WERI-Rb-1 (cell line): ENCODE measurements at places on chromosomes 4 and X.

DNA sequence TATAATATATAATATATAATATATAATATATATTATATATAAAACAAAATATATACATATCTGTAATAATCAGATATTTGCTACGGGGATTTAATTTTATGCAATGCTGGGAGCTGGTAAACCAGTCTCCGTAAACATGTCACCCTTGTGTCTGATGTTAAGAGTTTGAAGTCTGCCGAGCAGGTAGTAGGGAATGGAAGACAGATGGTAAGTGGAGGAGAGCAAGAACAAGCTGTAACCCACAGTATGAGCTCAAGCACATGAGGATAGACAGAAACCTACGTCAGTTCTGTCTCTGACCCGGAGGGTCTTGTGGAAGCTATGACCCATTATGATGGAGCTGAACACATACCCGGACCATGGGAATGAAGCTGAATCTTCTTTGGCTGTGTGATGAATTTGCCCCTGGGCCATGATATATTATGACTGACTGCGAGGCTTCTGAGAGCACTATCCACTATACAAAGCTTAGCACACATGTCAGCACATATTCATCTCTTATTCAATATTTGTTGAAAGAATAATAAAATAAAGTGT, 46.2 kb downstream of the TIGD2 start:
- DNase-seq, result no peak

DNA sequence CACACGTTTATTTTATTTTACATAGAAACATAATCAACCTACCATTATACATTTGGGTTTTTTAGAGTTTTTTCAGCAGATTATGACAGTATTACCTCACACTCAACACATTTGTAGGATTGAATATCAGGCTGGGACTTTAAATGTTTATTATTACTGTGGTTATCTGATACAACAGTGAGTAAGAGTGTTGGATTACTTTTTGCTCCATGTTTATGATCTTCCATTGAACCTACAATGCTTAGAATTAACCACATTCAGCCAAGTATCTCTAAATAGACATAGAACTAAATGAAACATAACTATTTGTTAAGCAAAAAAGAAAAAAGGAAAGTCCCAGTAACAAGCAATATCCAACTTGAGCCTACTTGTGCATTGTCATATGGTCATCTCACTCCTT, 607.4 kb upstream of the PITX2 start:
- DNase-seq, result no peak

DNA sequence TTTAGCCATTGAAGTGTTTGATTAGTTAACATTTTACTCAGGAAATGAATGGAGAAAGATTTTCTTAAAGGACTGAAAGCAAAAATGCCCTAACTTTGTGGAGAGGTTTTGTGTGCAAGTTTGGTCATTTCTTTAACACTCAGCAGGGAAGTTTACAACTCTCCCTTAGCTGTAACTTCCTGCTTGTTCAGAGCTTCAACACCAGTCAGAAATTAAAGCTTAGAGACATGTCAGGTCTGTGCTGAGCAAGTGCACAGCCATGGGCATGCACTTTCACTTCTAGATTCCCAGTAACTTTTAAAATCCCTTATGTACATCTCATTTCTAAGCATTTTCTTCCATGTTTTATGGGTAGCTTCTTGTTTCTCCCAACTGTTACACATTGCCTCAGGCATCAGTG, 326.0 kb downstream of the ACTRT1 start:
- DNase-seq, result no peak

- DNase-seq, result peak; percentile 75
Measured at GRCh38 chr4:7650606-7651385, 216.1 kb upstream of the PSAPL1 start.

DNA sequence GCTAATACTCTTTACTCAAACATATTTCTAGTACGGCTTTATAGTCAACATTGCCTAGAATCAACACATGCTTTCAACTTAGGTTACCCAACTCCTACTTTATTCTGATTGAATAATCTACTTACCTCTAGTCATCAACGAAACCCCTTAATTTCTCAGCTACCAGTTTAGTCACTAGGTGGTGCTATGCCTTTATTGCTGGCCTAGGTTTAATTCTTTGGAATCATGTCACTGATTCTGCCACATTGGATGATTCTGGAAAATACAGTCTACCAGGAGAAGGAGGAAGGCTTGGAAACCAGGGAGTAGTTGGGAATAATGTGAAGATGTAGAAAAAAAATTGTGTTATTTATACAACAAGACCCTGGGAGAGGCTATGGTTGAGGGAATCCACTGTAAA, 167.7 kb downstream of the DCAF12L2 start:
- no peak for DNase-seq

- no peak for DNase-seq
Measured at GRCh38 chrX:34557733-34558132, 99.4 kb downstream of the TMEM47 start.

- no peak for DNase-seq
Measured at GRCh38 chr4:998096-998691, 5.0 kb upstream of the SLC26A1 start.

DNA sequence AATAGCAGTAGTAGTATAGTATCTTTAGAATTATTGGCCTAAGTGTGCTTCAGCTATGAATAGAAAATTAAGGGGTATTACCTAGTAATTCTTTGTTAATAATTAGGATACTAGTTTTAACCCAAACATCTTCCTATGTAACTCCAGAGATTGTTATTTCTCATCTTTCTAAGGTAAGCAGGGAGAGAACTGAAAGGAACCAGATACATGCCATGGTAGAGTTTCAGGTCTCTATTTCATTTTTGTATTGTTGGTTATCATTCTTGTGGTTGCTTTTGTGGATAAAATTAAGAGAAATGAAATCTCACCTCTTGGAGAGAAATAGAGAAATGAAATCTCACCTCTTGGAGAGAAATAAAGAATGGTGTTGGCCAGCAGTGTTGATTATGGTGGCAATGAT, 597.1 kb upstream of the CT83 start:
- DNase-seq, result no peak

- no peak for DNase-seq
Measured at GRCh38 chr4:53361451-53361850, 4.4 kb downstream of the SCFD2 start.

DNA sequence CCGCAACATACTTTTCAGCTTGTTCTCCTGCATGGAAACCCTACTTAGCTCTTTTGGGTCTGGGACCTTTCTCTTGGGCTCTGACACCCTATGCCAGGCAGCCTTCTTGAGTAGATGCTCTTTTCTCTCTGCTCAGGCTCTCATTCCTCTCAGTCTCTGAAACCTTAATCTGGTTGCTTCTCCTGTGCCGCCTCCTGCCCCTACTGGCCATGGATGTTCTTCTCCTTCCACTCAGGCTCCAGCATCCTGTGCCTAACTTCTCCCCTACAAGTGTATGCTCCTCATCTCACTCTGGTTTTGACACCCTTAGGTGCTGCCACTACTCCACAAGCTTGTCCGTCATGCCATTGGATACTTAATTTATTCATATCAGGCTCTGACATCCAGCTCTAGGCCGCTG, 15.2 kb downstream of the BLTP1 start:
- DNase-seq, result no peak

DNA sequence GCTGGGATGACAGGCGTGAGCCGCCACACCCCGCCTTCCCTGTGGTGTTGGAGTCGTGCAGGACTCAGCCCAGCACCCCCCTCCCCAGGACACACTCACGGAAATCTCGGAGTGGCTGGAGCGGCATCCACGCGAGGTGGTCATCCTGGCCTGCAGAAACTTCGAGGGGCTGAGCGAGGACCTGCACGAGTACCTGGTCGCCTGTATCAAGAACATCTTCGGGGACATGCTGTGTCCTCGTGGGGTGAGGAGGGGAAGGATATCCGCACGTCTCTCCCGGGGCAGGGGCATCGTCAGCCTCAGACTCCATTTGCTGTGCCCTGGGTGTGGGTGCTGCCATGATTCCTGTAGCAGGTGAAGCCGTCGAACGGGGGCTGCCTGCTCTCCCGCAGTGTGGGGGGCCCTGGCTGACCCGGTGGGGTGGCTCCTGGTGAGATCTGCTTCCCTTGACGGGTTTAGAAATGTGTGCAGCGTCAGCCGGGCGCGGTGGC, 10.3 kb downstream of the PLCXD1 start:
- peak; percentile 3 for DNase-seq

DNA sequence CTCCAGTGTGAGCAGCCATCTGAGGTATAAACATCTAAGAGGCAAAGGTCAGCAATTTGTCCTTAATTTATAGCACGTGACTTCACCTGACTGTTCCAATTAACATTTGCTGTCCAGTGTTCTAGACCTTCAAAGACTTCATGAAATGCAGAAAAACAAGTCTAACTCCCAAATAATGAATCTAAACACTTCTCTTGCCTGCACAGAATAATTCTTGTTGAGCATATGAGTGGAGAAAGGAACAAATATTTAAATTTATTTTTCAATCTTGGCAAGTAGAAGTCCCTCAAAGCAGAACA, 12.0 kb downstream of the RFC1 start:
- DNase-seq, result no peak

GRCh38 chrX:80578517-80579105, 158.4 kb downstream of the TENT5D start:
- no peak for DNase-seq

DNA sequence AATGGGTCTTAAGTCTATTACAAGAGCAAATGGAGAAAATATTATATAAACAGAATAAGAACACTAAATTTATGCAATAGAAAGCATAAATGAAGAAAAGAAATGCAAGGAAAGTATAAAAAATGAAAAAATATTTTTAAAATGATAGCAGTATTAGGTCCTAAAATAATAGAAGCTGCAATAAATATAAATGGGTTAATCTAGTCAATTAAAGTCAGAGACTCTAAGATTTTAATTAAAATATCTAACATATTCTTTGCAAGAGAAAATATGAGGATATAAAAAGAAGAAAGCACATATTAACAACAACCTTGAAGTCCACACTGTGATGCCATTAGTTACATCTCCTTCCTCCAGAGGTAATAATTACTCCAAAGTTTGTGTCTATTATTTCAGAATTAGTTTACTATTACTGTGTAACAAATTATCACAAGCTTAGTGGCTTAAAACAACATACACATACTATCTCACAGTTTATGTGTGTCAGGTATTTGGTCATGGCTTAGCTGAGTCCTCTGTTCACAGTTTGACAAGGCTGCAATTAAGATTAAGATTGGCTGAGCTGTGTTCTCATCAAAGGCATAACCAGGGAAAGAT, 174.9 kb downstream of the NAA11 start:
- no peak for DNase-seq

DNA sequence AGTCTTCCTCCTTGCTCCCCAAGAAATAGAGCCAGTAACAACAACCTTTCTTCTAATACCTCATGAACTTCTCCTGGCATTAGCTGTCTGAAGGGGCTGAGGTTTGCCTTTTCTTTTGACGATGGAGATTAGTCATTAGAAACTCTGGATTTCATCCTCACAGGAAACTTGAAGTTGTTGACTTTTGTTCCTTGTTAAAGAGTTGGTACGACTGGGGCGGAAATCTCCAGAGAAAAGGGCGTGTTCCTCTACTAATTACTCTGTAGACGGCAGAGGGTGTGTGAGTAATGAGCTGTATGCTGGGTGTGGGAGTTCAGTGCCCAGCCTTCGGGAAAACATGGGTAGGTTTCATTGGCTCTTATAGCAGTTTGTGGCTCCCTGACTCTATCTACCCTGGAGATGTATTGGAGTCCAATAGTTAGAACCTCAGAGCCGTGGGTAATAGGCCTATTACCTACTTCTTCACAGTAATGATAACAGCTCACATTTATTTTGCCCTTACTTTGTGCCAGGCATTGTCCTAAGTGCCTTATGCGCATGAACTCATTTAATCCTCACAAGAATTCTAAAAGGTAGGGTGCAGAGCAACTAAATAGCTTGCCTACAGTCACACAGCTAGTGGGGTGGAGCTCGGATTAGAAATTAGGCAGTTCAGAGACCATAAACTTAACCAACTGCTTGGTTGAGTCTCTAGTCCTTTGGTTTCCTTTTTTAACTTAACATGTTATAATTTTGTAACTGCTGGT, 23.4 kb downstream of the TMEM164 start:
- no peak for DNase-seq

- no peak for DNase-seq
Measured at GRCh38 chr4:36549252-36549651, 267.8 kb downstream of the DTHD1 start.

- DNase-seq, result no peak
Measured at GRCh38 chr4:36310216-36310615, 28.8 kb downstream of the DTHD1 start.

- DNase-seq, result no peak
Measured at GRCh38 chr4:111228396-111228795, 605.5 kb upstream of the PITX2 start.

DNA sequence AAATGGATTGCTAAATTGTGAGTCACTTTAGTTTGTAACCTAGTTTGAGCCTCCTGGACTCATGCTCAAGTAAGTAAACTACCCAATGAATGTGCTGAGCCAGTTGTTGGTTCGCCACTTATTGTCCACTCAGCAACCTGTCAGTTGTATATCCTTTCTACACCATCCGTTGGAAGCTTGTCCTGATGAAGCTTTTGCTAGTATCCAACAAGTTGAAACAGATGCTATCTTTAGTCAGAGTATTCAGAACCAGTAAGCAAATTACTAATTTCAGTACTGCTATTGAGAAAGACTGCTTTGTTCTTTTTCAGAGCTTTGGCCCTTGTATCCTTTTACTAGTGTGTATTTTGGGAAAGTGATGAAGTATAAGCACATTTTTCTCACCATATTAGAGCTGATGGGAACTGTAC, 4.3 kb upstream of the NAA15 start:
- no peak for DNase-seq

DNA sequence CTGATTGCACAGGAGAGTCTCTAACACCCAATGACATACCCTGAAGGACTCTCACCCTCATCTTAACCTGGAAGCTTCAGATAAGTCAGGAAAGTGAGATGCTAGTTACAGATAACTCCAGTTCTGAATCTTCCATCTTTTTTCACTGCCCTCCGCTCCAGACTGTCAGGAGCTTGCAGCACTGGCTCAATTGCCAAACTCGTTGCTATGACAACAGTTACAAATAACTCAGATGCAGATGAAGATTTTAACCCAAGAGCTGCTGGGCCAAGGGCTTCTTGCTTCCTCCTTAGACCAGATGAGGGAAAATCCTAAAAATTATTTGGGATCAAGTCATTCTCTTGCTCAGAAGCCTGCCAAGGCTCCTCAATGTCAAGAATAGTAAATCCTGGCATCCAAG, 109.1 kb upstream of the HUWE1 start:
- no peak for DNase-seq

DNA sequence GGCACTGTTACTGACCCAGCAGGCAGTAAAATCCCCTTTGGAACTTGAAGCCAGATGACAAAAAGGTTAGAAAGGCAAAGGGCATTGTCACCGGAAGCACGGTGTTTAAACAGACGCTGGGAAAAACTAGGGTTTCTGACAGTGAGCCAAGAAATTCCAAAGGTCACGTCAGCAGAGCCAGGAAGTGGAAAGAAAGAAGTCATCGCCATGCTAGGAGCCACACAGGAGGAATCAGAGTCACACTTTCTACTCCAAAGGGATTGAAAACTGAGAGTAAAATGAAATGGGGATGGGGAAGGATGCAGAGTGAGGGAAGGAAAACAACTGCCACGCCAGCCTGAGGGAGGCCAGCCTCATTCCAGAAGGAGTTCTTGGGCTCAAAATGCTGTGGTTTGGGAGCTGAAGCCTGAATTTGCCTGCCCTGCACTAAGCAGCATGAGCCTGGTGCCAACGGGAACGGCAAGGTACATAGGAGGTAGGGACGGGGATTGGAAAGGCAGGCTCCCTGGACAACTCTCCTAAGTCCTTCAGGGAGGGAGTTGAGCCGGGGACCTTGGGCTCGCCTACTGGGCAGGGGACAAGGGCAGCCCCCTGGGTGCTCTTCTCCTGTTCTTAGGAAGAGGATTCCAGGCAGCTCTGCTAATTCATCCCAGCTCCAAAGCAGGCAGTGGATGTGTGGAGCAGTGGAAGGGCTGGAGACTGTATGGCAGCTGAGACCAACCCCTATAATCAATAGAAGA, 66.8 kb downstream of the SOWAHB start:
- DNase-seq, result no peak
